ENCODE measurements at places on chromosomes 13 and 19.

- no peak for DNase-seq
Measured at GRCh38 chr13:35695448-35695770, 218.9 kb upstream of the MAB21L1 start.

DNA sequence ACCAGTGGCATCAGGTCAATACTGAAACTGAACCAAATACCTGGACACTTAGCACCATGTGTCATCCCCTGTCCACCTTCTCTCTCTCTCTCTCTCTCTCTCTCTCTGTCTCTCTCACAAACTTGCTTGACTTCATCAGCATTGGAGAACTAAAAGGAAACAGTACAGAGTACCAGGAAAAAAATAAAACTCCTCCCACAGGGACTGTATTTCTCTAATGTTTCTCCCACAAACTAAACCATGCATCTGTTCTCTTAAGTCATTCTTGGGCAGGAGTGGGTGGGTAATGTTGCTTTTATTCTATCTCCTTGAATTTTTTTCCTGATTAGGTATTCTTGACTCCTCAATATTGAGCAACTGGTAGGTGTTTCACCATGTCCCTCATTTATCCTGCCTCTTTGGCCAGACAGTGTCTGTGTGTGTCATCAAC, 112.9 kb upstream of the CACNA1A start:
- DNase-seq = no peak

- DNase-seq = no peak
Measured at GRCh38 chr19:28705008-28705407, 507.9 kb downstream of the UQCRFS1 start.

- DNase-seq = no peak
Measured at GRCh38 chr13:97844151-97844550, 109.3 kb upstream of the IPO5 start.

- DNase-seq = no peak
Measured at GRCh38 chr13:34410678-34411077, 531.4 kb upstream of the NBEA start.

Measured in GM12864 (cell line).